ENCODE measurements at places on chromosomes 1 and 21.
A peak's percentile ranks its signal among the peaks of the same experiment; 100 is the strongest.

DNA sequence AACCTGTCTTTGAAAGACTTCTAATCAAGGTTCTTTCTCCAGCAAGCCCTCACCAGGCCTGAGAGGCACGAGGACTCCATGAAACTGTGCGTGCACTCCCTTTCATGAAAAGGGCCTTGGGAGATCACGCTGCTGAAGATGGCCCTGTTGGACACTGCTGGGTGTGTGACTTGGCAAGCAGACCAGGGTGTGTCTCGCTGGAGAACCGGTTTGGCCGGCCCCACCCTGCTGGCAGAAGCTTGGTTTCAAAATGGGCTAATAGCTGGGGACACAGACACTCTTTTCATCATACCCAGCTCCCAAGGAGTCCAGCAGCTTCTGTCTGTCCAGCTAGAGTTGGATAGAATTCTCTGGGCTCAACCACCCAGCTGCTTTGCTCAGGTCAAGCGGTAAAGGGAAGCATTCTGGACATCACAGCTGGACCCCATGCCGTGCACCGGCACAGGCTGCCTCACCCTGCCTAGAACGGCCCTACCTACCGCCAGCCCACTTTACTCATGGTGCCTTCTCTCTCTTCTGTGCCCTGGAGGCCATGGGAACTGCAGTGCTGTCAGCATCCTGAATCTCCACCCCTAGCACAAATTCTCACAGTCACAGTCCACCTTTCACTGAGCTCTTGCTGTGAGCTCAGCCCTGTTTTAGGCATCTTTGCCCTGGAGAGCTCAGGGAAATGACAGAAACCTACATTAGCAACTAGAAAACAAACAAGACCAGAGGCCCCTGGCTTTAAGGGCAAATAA lies 24.6 kb downstream of the PKP1 start:
- DNase-seq: no peak

DNA sequence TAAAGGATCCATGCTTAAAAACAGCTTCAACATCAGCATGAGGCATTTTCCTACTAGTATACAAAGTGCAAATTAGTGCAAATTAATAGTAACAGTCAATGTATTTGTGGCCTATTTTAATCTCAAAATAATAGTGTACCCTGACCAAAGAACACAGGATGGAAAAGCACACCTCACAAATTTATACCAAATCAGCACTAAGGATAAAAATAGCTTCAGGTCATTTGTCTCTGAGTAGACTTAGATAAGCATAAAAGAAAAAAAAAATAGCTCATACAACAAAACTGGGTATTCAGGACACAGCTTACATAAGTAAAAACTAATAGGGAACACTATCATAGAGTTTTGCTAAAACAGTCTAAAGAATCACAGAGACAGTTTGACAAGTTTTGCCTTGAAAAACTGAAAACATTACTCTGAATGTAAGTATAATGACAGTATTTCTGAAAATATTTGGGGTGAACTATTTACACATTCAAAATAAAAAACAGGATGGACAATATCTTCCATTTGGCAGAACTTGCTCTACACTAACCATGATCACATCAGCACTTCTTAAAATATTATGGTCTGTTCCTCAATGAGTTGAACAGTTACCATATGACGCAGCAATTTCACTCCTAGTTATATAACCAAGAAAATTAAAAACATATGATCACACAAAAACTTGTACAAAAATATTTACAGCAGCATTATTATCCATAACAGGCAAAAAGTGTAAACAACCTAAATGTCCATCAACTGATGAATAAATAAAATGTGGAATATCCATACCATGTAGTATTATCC lies 46.3 kb downstream of the RNF115 start:
- DNase-seq: no peak

DNA sequence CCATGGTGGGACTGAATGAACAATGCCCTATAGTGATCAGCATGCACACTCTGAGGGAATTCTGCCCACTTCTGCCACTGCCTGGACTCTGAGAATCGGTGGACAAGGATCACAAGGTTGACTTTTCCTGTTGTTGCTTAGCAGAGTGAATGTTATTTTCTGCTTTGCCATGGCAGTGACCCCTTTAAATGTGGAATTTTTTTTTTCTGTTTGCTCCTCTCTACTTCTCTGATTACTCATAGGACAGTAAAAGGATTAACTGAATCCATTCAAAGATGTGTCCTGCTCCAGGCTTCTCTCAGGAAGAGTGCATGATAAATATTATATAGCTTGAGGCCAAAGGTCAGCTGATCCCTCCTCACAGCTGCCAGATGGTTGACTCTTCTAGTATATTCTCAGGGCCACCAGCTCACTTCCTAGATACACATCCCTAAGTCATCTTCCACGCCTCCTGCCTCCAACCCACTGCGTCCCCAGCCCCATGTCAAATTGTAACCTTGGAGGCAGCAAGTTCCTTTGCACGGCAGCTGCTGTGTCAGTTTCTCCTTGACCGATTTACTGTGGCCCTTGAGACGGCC lies 74.0 kb upstream of the RALGPS2 start:
- DNase-seq: no peak

DNA sequence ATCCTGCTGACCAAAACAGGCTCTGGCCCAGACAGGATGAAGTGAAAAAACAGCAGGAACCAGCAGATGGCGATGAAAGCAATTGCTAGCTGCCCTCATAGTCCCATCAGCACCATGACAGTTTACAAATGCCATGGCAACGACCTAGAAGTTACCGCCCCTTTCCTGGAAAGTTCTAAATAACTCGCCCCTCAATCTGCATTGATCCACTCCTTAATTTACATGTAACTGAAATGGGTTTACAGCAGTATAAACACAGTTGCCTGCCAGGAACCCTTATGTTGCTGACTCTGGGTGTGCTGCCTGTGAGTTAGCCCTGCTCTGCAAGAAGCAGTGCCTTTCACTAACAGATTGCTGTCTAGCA lies 65.5 kb upstream of the CR1L start:
- peak; percentile 59 for DNase-seq

DNA sequence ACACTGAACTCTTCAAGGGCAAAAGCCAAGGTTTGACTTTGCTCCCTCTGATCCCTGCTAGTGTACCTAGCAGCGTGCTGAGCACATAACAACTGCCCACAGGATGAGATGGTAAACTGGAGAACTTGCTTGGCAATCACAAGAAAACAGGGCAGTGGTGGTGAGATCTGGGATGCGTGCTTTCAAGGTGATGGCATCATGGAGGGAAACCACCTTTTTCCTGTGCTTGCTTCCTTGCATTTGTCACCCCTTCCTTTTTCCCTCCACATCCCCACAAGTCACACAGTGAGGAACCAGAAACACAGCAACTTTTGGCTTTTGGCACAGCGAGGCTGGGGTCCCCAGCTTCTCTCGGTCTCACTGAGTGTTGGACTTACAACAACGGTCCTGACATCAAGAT lies 31.4 kb upstream of the BECN2 start:
- DNase-seq: no peak

- DNase-seq: no peak
Measured at GRCh38 chr21:34728479-34728878, 59.7 kb downstream of the CLIC6 start.

DNA sequence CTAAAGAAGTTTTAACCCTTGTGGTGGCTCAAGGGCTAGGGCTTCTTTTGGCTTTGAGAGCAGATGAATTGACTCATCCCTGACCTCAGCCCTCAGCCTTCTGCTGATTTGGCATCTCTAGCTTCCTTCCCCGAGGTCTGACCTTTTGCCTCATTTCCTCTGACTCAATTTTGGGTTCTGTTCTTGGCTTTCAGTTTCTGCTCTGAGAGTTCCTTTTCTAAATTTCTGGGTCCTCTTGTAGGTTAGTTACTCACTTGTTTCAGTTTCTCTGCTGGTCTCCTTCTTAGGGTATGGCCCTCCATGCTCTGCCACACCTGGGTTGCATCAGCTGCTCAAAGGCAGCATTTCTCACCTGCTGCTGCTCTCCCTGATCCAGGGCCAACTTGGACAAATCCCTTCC lies 19.4 kb downstream of the PDE4B start:
- DNase-seq: no peak

DNA sequence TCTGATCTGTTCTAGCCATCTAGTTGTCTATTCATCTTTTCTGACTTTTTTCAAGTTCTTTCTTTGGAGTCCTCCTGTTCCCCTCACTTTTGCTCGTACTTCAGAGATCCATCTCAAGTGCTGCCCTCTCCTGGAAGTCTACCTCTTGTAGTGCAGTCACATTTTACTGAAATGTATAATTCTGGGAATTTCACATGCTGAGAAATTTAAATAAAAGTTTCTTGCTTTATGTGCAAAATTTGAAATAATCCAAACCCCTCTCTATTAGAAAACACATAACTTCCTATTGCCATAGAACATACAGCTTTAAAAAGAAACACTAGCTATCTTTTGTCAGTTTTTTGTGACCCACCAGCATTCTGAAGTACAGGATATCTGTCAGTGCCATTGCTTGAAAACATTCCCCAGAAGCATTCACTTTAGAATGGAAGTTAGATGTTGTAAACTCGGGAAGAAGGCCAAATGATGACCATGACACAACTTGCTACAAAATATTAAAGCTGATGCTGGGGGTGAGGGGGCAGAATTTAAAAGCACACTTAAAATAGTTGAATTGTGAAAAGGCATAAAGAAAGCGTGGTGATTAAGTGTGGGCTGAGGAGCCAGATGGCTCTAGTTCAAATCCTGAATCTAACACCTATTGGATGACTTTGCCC lies 22.0 kb downstream of the RLF start:
- no peak for DNase-seq

- no peak for DNase-seq
Measured at GRCh38 chr1:93330617-93331016, 15.1 kb upstream of the DR1 start.

DNA sequence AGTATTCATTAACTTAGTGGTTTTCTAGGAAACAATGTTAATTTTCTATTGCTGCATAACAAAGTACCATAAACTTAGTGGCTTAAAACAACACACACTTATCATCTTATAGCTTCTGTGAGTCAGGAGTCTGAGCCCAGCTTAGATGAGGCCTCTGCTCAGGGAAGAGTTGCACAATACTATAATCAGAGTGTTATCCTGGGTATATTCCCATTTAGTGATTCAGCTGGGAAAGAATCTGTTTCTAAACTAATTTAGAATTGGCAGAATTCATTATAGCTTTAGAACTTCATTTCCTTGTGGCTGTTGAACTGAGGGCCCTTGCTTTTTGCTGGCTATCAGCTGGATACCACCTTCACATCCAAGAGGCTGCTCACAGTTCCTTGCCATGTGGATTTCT lies 515.5 kb downstream of the BRINP3 start:
- no peak for DNase-seq
